ENCODE measurements at places on chromosomes 5 and 9.

GRCh38 chr5:72407541-72407940 lies 87.4 kb downstream of the PTCD2 start:
- DNase-seq = no peak

DNA sequence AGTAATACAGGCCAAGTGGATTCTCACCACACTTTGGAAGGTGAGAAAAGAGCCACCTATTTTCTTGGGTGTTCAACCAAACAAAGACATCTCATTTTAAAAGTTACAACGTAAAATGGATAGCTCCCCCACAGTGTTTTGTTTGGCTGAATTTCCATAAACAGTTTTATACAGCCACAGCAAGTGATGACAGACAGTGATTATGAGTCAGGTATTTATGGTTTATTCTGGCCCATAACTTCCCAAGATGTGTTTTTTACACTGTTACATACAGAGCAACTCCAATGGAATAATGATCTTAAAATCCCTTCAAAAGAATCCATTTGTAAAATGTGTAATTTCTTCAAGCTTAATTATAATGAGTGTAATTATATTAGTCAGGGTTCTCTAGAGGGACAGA lies 421.3 kb downstream of the TLE1 start:
- DNase-seq = no peak

DNA sequence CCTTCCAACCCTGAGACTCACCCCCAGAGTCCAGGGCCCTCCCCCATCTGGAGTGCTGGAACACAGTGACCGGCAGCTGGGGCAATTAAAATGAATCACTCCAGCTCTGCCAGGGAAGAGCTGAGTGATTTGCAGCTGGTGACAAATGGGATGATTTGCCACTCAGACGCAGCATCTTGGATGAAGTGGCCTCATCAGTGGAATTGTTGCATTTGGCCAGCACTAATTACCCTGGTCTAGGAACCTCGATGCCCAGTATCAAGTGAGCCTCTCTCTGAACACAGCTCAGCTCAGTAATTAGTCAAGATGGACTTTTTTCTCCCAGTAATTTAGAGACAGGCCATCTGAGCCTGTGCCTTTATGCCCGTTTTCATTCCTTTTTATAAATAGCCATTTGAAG lies 259.5 kb downstream of the GRIA1 start:
- no peak for DNase-seq

DNA sequence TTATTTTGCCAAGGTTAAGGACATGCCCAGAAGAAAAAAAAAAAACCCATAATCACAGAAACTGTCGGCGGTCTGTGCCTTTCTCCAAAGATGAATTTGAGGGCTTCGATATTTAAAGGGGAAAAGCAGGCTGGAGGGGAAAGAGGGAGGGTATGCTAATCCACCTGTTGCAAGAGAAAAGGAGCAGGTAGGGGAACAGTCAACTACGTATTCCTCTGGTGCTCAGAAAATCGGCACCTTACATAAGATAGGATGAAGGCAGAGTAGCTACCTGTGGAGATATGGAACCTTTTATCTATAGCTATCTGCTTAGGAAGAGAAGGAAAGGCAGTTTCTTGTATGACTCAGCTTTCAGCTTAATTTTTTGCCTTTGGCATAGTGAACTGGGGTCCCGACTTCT lies 77.7 kb downstream of the PTCD2 start:
- DNase-seq = no peak

DNA sequence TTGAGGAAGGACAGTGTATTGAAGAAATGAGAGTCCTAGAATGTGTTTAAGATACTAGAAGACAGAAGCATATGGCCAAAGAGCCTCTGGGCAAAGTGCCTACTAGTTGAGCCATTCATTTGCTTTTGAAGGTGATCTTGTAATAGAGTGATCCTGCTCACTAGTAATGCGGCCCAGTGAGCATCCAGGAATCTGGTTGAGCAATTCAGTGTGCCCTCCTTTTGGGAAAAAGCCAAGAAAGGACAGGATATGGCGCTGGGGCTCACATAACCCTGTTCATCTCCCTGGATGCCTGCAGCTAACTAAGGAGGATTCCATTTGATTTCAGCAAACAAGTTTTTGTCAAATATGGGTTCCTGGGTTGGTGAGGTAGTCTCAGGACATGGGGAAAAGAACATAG lies 16.3 kb downstream of the ADAM19 start:
- no peak for DNase-seq

- DNase-seq = no peak
Observed at GRCh38 chr9:92043002-92043401, 72.2 kb downstream of the SPTLC1 start.

GRCh38 chr9:82532504-82533180 lies 530.3 kb downstream of the RASEF start:
- DNase-seq = no peak

GRCh38 chr5:157603333-157604190 lies 28.0 kb upstream of the ADAM19 start:
- peak; percentile 64 for DNase-seq

DNA sequence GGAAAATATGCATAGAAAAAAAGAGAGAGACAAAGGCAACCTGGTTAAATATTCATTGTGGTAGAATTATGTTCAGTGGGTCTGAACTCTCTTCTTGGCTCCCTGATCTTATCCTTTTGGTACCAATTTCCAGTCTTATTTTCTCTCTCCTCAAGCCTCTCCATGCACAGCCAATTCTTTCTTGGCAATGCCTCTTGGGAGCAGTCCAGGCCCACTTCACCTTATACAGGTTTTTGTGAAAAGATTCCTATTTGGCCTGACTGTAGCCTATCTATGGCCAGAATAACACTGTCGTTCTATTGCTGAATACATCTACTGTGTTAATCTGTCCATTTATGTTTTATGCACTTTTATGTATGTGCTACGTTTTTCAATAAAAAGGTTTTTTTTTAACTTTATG lies 2.7 kb downstream of the ELOVL7 start:
- DNase-seq = no peak

GRCh38 chr5:31698673-31699072 lies 59.7 kb downstream of the PDZD2 start:
- DNase-seq = no peak

DNA sequence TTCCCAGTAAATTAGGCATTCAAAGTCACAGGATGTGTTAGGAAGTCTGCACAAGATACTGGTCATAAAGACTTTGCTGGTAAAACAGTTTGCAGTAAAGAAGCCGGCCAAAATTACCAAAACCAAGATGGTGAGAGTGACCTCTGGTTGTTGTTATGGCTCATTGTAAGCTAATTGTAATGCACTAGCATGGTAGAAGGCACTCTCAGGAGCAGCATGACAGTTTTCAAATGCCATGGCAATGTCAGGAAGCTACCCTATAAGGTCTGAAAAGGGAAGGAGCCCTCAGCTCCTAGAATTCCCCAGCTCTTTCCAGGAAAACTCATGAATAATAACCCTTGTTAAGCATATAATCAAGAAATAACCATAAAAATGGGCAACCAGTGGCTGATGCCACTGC lies 64.3 kb upstream of the TNC start:
- no peak for DNase-seq

DNA sequence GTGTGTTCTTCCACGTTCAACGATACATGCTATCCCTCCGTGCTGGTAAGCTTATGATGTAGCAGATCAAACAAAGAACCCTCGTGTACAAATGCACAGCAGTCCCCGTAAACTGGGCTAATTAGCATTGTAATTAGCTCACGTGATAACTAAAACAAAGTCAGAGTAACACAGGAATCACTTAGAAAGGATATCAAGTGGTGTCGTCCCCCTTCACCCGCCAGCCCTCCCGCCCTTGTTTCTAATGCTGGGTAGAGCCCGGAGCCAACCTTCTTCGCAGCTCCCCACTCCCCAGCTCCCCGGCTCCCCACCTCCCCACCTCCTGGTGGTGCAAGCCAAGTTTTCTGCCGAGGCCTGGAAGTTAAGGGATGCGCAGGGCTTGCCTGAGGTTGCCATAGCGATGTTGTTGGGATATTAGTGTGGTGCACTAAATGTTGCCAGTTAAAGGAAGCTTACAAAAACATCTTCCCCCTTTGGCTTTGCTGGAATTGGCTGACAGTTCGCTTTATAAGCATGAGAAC lies 357.9 kb upstream of the CCNH start:
- DNase-seq = no peak

- DNase-seq = no peak
Observed at GRCh38 chr9:135787776-135788575, 86.0 kb downstream of the KCNT1 start.
